ENCODE measurements at places on chromosomes 1 and 21.

DNA sequence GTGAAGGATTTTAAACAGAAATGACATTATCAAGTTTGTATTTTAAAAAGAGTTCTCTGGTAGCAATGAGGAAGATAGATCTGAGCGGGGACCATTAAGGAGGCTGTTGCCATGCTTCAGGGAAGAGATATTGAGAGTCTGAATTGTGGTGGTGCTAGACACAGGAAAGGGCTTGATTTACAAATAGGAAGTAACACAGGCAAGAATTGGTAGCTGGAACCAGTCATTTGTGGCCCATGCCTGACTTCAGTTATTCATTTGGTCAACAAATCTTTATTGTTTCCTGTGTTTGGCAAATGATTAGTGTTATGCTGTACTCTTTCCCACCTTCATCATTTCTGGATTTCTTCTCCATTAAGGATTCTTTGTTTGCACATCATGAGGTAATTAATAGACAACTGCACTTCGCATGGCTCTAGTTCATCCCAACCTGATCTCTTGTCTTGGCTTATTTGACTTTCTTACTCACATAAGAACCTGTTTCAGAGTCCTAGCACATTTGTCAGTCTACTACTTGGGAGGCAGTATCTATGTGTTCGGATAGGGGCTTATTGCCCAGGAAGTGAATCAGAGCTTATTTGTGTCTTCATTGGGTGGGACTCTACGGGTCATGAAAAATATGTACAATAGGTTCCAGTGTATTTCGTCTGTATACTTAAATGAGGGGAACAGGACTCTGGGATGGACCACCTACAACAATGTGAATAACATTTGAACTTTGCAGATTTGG, 32.3 kb downstream of the EEIG2 start:
- DNase-seq, result no peak

DNA sequence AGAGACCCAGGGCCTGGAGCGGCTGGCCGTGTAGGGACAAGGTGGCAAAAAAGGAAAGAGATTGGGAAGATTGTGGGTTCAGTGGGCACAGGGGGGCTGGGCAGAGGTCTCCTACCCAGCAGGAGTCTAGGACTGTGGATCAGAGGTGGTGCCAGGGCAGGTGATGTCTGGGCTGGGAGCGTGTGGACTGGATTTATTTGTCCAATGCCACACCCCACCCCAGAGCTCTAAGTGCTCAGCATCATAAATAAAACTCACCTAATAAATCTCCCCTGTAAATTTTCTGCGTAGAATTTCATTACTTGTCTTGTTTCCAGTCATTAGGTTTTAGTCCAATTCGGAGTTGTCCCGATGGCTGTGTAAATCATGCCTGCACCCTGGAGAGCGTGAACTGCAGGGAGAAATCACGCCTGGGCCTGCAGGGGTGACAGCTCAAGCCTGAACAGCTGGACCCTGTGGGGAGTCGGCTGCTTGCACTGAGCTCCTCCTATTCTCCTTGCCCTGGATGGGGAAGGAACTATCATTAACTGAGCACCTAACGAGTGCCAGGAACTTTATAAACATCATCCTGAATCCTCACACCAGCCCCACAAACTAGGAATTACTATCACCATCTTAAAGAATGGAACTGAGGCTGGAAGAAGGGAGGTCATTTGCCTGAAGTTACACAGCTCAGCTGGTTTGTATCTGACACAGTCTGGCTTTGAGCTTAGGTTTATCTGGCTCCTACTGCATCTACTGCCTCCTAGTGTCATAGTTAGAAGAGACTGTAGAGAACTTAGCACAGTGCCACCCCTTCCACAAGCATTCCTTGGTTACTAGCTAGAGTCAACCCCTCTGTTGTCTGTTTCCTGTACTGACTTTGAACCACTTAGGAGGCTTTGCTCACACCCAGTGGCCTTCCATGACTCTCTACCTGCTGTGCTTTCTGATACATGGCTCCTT, 25.0 kb upstream of the POU3F1 start:
- DNase-seq, result peak; percentile 36

DNA sequence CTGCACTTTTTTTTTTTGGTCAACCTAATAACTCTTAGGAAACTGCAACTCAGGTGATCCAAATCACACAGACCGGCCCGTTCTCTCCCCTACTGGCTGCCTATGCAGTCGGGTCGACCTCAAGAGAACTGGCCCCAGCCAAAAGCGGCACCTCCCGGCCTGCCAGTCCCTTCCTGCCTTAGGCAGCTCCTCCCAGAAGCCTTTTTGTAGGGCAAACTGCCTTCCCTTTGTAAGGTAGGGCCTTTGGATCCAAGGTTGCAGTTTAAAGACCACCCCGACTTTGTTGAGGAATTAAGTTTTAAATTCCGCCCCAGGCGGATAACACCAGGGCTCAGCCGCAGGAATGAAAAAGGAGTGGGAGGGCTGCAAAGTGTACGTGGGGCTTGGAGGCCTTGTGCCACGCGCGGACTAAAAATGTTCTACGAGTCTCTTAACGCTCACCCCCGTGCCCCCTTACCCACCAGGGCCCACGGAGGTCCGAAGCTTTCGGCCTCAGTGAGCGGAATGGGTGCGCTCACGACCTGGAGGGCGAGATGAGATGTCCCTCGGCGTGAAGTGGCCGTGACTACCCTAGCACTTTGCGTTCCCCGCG, 642 bp upstream of the ST3GAL3 start:
- DNase-seq, result peak; percentile 21

DNA sequence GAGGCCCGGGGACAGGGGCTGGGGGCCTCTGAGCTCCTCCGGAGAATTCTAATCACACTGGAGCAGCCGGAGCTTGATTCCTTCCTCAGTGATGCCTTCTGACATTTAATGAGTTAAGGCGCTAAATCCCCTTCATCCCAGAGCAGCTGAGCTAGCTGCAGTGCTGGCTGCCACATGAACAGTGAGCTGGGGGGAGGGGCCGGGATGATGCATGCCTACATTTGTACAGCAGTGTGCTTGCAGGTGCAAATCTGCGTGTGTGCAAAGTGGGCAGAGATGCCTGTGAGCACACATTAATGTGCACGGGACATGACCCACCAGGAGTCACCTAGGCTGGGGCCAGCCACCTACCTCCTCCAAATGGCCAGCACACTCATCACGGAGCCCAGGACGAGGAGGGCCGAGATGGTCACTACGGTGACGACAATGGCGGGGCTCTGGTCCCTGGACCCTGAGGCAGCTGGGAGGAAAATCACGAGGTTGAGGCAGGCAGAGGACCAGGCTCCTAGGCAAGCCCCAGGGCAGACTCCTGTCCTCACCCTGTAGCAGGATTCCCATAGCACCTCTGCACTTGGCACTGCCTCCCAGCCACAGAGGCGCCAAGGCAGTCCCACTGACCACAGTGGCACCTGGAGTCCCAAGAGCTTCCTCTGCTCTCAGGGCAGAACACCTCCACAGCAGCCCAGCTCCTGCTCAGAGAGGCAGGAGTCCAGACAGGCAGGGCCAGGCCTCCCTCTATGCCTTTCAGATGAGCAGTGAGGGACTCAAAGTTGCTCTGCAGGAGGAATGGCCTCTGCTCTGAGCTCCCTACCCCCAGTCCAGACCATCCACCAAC, 34.7 kb downstream of the CDCA8 start:
- peak; percentile 94 for DNase-seq

DNA sequence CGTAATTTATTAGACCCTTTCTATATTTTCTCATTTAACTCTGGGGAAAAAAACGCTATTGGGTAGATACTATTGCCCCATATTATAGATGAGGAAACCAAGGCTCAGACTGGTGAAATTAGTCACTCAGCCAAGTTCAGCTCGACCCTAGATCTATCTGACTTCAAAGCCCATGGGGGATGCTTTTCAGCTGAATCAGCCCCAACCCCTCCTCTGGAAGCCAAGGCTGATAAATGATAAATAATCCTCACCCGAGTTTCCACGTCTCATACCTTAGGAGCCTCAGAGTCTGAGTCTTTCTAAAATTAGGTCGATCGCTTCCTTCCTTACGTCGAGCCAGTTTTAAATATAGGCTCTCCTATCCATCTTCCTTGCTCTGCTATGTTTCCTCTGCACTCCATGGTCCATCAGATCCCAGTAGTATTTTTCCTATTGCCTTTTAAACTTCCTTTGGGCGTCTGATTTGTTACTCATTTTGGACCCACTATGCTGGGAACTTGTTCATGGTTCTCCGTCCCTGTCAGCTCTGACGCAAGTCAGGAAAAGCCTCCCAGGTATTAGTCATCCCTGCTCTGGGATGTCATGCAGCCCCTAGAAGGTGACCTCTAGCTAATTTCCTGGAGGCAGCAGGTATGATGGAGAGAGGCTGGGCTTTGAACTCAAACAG, 122.8 kb downstream of the PLPP3 start:
- no peak for DNase-seq

GRCh38 chr1:15020943-15021745, 132.4 kb upstream of the TMEM51 start:
- DNase-seq, result no peak

DNA sequence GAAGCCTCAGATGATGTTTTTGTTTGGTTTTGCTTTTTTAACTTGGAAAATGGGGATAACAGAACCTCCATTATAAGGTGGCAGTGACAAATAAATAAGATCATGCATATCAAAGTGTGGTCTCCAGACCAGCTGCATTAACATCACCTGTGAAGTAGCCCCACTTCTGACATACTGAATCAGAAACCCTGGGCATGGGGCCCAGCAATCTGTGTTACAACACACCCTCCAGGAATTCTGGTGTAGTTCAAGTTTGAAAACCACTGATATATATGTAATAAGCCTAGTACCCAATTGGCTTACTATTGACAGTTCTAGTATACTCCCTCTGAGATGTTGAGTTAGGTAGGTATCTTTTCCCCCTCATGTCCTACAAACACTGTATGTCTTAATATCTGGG, 24.1 kb upstream of the RNF19B start:
- DNase-seq, result no peak

DNA sequence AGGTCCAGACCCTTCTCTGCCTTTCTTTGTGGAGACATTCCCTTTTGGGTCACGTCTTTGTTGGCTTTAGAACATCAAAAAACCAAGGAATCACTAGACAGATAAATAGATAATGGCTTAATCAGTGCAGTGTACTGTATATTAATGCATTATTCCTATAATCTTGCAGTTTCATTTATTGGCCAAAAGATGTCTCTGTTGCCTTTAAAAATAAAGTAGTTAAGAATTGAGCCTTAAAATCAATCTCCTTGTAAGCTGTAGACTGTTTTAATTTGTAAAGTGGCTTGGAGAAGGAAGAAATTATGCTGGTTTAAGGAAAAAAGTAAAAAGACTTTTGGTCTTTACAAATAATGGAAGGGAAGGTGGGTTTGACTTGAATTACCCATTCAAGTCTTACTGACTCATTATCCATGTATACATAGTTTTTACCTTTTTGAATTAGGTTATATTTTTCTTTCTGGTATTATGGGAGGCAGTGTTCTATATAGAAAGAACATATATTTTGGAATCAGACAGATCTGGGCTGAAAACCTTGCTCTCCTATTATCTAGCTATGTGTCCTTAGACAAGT, 84.6 kb downstream of the VPS13D start:
- no peak for DNase-seq

DNA sequence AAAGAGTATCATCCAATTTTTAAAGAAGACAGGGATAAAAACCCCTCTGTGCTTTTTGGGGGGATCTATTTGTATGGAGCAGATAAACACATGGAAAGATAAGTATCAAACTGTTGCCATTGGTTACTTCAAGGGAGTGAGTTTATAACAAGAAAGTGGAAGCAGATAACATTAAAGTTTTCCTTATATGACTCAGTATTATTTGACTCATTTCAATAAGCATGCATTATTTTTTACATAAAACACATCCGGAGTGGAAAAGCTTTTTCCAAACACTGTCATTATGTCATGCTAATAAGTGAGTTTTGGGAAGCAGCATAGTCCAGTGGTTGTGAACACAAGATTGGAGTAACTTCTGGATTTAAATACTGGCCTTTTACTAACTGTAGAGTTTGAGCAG, 452.2 kb downstream of the LTN1 start:
- no peak for DNase-seq
